ENCODE measurements at places on chromosomes 1 and 21. TPM values are rescaled to one million over a fixed set of nuclear protein-coding genes. Genes with fewer than 3 reads are reported as not detected.

OR2AK2 gene
- total RNA-seq: not detected

DNA sequence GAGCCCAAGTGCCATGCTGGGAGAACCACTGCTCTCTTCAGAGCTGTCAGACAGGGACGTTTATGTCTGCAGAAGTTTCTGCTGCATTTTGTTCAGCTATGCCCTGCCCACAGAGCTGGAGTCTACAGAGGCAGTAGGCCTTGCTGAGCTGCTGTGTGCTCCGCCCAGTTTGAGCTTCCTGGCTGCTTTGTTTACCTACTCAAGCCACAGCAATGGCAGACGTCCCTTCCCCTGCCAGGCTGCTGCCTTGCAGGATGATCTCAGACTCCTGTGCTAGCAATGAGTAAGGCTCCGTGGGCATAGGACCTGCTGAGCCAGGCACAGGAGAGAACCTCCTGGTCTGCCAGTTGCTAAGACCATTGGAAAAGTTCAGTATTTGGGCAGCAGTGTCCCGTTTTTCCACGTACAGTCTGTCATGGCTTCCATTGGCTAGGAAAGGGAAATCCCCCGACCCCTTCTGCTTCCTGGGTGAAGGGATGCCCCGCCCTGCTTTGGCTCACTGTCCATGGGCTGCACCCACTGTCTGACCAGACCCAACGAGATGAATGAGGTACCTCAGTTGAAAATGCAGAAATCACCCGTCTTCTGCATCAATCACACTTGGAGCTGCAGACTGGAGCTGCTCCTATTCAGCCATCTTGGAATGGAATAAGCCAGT, 31.9 kb downstream of the CYP4B1 start:
- DNase-seq: no peak

DNA sequence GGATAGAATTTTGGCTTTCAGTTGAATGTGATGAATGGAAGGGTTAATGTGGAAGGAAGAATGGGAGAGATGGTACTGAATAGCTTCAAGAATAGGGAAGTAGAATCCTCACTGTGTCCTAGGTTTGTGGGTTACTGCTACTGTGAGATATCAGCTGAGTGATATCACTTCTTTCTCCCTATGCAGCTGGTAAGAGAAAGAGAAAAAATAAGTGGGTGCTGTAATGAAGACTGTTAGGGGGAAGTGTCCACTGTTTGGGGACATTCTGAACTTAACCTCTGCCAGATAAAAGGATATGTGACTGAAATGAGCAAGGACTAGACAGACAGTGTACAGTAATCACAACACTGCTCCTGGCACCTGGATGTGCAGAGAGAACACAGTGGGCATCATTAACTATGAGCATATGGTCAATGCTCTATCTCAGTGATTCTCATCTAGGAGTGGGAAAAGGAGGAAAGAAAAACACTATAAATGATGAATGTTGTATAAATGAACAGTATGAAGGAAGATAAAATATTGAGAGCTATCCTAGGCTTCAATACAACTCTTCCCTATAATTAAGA, 25.6 kb upstream of the MOB3C start:
- DNase-seq: no peak

DNA sequence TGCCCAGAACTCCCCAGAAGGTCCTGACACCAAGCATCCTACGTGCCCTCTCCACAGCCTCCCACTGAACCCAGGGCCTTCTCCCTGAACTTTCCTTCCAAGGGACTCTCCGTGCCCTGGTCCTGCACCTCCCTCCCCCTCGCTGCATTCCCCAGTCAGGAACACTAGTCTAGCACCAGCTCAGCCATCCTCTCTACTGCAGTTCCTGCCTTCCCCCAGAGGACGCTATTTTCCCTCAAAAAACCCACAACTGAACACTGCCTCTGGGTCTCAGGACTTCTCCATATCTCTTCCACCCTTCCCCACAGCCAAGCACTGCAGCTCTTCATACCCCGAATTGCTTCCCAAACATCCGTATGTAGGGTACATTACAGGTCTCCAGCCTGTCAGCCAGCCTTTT, 12.6 kb upstream of the ARTN start:
- no peak for DNase-seq

DNA sequence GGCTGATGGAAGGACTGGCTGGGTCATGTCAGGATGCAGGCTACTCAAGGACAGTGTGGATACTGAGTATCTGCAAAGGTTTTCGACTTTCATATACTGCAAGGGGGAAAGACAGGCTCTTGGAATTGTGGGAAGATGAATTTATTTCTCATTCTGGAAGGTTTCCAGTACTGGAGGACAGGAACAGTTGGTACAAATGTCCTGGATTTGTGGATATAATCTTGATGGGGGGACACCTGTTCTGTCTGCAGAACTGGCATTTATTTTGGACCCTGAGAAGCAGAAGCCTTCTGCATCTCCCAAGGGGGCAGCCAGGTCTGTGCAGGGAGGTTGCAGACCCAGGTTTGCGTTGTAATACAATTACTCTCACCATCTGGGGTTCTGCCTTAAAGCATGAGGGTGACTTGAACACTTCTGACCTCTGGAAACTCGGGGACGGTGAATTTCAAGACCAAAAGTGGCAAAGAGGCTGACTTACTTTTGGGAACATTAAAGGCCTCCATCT, 65.8 kb downstream of the NOS1AP start:
- no peak for DNase-seq

GRCh38 chr1:205283270-205284147, 38.0 kb downstream of the NUAK2 start:
- DNase-seq: no peak

GRCh38 chr1:86472152-86472551, 3.4 kb downstream of the CLCA1 start:
- DNase-seq: no peak

KRTAP21-2 gene
- not detected for total RNA-seq

LEMD1 gene
- 5.5 TPM for total RNA-seq

PEA15 gene
- total RNA-seq: 72.8 TPM

GRCh38 chr21:40160911-40161310, 293.7 kb downstream of the PCP4 start:
- no peak for DNase-seq

GRCh38 chr1:13813398-13814012, 113.5 kb downstream of the PRDM2 start:
- no peak for DNase-seq

UTP25 gene
- total RNA-seq: 9.4 TPM

NBPF12 gene
- 15.8 TPM for total RNA-seq

DNA sequence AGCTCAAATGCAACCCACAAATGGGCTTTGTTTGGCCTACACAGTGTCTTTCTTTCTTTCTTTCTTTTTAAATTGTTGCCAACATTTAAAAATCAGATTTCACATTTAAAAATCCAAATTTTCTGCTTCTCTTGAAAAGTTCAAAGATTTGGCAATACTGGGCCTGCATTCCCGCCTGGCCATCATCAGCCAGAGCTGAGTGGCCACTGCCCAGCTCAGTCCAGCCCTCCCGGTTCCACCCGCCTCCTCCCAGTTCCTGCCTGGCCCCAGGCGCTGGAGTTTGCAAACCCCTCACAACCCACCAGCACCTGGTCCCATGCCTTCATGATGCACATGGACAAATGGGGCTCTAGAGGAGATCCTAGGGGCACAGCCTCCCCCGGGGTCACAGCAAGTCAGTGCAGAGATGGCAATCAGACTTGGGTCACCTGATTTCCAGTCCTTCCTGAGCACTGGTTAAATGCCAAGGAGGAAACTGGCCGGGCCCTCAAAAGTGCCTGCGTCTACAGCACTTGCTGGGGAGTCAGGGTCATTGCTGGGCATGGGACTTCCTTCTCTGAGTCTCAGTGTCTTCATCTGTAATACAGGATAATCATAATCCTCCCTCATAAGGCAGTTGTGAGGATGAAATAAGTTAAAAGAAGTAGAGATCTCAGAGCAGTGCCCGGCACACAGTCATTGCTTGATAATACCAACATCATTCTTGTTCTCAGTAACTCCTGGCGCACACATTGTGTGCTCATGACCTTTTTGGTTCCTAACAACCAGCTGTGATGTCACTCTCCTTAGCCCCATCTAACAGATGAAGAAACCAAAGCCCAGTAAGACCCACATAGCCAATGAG, 41.0 kb upstream of the LAPTM5 start:
- no peak for DNase-seq

DNA sequence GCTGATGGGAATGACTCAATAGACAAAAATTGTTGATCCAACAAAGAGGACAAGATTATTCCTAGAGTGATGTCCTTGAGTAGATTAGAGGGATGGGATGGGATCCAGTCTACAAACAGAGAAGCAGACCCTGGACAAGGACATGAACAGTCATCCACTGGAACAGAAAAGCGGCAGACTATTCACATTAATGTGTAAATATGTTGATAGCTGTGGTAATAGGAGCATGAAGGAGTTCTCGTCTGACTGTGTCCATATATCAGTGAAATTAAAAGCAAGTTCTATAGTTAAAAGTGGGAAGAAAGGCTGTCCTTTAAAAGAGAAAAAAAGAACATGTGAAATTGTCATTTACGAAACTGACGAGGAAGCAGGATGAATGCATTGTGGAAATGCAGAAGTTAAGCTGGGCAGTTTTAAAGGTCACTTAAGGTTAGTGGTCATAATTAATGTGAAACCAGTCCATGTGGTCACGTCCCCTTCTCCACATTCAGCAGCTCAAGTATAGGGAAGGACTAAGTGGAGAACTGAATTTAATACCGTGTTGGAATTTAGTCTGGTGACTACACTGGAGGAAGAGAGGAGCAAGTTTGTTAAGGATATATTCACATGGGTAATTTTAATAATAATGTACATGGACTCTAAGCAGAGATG, 62.1 kb downstream of the PIK3R3 start:
- DNase-seq: no peak

GAS5 gene
- total RNA-seq: 574 TPM

DNA sequence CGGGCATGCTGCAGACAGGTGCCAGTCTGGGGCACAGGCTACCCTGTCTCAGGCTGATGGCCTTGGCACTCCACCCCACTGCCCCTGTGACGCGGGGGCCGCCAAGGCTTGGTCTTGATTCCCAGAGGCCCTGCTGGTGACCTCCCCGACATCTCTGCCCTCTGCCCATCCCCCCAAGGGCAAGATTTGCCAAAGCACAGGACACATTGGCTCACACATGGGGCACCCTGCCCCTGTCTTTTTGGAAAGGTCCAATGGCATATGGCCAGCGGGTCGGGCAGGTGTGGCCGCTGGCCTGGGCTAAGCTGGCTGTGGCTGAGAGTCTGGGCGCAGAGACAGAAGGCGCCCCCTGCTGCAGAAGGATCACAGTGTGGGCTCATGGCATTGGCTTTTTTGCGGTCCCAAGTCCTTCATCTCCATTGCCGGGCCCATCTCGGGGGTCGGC, 4.6 kb downstream of the MIB2 start:
- no peak for DNase-seq
